Psoas muscle (tissue), 8 donors: ENCODE measurements at places on chromosomes 3 and 15. TPM values are rescaled to one million over a fixed set of nuclear protein-coding genes. Genes with fewer than 3 reads are reported as not detected.

DNA sequence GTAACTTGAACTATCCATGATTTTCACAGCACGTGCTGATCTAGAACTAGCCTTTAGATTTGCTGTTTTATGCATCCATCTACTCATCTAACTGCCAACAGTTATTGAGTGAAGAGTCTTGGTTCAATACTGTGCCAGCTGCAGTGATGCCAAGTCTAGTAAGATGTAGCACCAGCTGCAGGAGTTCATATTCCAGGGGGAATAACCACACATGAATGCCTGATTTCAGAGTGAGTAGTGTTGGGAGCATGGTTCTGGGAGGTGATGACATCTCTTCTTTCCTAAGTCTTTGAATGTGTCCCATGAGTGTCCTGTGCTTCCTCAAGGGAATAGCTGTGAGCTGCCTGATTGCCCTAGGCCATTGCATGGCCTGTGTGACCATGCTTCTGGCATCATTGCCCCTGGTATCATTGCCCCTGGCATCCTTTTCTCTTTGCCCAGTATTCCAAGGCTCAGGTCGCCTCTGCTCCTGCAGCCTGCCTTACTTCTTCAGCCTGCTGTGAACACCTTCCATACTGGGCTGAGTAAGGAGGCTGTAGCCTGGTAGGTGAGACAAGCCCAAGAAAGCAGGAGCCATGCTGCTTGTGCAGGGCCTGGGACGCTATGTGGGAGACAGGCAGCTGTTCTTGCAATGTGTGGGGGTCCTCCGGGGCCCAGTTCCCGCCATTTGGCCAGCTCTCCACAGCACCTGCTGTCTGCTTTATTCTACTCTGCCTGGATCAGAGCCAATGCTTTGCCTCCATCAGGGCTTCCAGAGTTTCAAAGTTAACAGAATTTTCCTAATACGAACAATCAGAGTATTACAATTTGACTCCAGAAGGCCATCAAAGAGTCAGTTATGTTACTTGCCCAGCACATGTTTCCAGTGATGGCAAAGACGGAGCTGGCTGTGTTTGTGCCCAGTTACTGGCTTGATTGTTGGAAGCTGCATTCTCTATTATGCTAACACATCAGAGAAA, 73.2 kb downstream of the CLSTN2 start:
- DNase-seq = no peak

DNA sequence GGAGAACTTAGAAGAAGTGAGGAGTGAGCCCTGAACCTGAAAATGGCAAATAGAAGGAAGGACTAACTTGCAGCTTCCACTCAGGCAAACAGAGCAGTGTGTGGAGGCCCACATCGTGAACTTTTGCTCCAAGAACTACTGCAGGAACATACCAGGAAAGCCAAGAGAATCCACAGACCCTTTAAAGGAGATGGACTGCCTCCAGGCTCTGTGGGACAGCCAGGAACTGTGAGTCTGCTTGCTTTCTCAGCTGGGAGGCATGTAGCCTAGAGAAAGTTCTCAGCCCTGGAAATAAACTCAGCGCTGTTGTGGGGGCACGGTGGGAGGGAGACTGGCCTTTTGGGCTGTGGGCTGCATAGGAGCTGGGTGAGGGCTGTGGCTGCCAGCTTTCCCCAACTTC, 93.0 kb downstream of the SNRK start:
- DNase-seq = no peak

DNA sequence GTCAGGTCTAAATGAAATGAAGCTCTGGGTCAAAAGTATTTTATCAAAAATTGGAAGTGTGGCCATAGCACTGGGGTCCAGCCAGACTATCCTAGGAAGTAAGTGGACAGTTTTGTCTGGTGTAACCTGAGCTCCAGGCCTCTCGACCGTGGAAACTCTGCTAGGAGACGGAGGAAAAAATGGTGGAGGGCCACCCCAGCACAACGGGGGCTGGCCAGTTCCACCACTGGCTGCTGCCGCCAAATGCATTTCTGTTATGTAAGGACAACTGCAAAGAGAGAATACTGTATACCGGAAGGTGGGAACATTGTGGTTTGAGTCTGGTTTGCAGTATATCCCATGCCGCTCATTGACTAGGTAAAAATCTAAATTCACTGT, 235.7 kb downstream of the GREM1 start:
- no peak for DNase-seq

GRCh38 chr15:93948726-93949125, 282.6 kb upstream of the MCTP2 start:
- DNase-seq = no peak

DNA sequence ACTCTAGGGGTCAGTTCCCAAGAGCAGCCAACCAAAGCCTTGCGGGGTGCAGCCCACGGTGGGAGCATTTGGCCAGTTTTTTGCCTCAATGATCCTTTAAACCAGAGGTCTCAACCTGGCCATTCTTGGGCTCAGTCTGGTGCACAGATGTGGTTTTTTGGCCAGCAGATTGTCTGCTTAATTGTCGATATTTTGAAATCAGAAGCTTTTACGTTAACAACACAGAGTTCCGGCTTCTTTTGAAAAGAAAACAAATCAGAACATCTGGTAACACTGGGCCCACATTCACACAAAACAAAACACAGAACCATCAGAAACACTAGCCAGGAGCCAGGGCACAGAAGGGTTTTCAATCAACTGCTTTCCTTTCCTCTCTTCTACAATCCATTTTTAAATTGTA, 127.7 kb downstream of the XXYLT1 start:
- DNase-seq = no peak

- no peak for DNase-seq
Observed at GRCh38 chr3:114093596-114093995, 37.1 kb downstream of the QTRT2 start.

- no peak for DNase-seq
Observed at GRCh38 chr3:122351612-122352011, 26.6 kb downstream of the CSTA start.

Gene IL20RB
- 0.71 TPM for total RNA-seq

Gene IGDCC3
- not detected for total RNA-seq

DNA sequence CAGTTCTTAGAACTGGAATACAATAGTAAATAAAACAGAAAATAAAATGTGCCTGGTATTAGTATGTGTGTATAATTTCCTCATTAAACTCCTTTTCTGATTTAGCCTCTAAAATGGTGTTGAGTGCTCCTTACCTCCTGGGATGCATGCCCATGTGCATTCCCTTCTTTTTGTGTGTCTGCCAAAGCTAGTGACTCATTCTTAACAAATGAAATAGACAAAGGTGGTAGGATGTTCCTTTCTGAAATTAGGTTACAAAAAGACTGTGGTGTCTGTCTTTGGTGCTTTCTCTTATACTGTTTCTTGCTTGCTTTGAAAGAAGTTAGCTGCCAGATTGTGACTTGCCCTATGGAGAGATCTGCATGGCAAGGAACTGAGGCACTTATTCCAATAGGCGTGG, 623.7 kb downstream of the GRM7 start:
- no peak for DNase-seq

Gene ALG1L2
- not detected for total RNA-seq

Gene LRRC49
- 1.7 TPM for total RNA-seq

Gene HEXA
- 53.1 TPM for total RNA-seq

Gene ZNF385D
- total RNA-seq = 6.2 TPM

GRCh38 chr15:22806156-22806555, 19.7 kb downstream of the NIPA1 start:
- no peak for DNase-seq

Gene GOLGA6B
- not detected for total RNA-seq

GRCh38 chr15:43408789-43409188, 37.9 kb downstream of the TUBGCP4 start:
- DNase-seq = no peak

- no peak for DNase-seq
Observed at GRCh38 chr15:47674586-47675232, 42.6 kb upstream of the SEMA6D start.

- no peak for DNase-seq
Observed at GRCh38 chr3:23607184-23607847, 198.4 kb upstream of the UBE2E1 start.

GRCh38 chr15:93180656-93181055, 91.6 kb upstream of the RGMA start:
- DNase-seq = no peak

DNA sequence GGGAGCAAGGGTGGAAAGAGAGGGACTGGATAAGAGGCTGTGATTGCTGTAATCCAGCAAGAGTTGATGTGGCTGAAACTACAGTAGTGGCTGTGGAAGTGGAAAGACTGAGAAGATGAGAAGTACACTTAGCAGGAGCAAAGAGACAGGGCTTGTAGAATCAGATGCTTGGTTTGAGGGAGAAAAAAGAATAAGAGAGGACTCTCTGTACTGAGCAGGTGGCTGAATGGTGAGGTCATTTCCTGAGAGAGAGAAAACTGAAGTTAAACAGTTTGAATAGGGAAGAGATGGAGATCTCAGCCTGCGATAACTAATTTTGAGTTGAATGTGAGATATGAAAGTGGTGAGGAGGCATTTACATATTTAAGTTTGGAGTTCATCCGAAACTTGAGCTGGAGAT, 95.8 kb upstream of the SLC25A36 start:
- no peak for DNase-seq

GRCh38 chr3:30225021-30225420, 381.4 kb upstream of the TGFBR2 start:
- no peak for DNase-seq

GRCh38 chr15:72163719-72164118, 33.9 kb downstream of the GRAMD2A start:
- DNase-seq = no peak

Gene DNAJB11
- 16.1 TPM for total RNA-seq

DNA sequence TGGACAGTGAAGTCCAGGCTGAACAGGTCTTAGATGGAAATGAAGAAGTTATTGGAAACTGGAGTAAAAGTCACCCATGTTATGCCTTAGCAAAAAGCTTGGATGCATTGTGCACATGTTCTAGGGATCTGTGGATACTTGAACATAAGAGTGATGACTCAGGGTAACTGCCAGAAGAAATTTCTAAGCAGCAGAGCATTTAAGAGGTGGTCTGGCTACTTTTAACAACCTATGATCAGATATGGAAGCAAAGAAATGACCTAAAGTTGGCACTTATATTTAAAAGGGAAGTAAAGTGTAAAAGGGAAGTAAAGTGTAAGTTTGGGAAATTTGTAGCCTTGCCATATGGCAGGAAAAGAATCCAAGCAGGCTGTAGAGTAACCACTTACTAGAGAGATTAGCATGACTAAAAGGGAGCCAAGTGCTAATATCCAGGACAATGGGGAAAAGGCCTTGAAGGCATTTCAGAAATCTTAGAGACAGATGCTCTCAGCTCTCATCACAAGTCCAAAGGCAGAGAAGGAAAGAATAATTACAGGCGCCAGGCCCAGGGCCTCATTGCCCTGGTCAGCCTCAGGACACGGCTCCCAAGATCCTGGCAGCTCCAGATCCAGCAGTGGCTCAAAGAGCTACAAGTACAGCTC, 73.9 kb upstream of the KCNH8 start:
- no peak for DNase-seq

Gene CHRNB4
- total RNA-seq = not detected

- no peak for DNase-seq
Observed at GRCh38 chr3:109353057-109353456, 15.7 kb upstream of the DPPA4 start.

Gene GOLGA6L22
- not detected for total RNA-seq

- no peak for DNase-seq
Observed at GRCh38 chr3:90062631-90063200, 955.3 kb downstream of the EPHA3 start.

- no peak for DNase-seq
Observed at GRCh38 chr15:78249131-78249530, 14.8 kb upstream of the ACSBG1 start.
